ENCODE measurements at places on chromosomes 16 and 17. TPM values are rescaled to one million over a fixed set of nuclear protein-coding genes. Genes with fewer than 3 reads are reported as not detected.

DNA sequence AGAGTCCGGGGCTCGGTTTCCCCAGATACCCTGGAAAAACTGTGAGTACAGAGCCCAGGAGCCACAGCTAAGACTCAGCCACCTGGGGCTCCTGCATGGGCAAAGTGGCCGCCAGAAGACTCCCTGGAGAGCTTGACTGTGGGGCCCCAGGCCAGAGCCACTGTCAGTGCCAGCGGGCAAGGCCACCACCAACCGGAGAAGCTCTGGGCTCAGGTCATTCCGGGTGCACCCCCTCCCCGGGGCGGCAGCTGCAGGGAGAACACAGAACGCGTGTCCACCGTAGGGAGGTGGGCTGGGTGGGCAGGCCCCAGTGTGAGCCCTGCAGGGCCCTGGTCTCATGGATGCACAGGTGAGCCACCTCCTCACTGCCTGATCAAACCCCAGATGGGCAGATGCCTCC lies 22.3 kb upstream of the RBFOX3 start:
- DNase-seq: no peak

DNA sequence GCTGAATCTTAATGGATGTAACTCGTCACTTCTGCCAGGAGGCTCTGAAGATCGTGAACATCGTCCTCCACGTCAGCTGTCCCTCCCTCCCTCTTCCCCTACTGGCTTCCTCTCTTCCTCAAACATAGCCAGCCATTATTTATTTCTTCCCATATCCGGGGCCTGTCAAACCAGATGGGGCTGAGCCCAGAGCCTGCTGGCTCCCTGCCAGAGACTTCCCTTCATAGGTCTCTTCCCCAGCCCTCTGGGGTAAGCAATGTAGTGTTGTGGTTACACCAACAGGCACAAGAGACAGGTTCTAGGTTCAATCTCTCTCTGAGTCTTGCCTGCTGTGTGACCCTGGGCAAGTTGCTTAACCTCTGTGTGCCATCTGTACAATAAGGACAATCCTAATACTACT lies 40.1 kb upstream of the ZFP90 start:
- no peak for DNase-seq

DNA sequence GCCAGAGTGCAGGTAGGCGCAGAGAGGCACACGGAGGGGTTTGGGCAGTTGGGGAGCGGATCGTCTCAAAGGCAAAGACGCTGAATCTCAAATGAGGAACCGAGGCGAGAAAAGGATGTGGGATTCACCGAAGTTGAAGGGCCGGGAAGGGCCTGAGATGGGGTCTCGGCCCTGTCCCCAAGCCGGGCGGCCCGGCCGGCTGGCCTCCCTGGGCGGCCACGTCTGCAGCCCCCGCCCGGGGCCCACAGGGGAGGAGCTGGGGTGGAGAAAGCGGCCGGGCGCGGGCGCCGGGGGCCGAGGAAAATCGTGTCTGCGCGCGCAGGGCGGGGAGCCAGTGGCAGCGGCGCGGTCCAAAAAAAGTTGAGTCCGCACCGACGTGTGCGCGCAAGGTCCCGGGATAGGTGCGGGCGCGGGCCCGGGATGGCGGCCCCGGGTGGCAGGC lies 458 bp downstream of the SLC12A4 start:
- no peak for DNase-seq

DNA sequence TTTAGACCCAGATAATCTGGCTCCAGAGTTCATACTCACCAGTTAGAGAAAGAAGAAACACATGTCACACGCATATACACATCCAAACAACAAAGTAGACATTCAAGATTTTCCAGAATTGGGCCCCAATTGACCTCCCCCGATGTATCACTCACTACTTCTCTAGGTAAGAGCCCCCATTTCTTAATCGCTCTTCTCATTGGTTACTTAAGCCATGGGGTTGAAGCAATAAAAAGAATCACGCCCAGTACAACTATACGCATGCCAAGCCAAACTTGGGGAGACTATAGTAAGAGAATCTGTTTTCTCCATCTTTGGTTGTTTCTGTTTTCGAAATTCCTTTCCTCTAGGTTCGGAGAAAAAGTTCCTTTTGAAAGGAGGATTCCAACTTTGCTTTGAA lies 565 bp downstream of the DDX52 start:
- DNase-seq: peak; percentile 56

DNA sequence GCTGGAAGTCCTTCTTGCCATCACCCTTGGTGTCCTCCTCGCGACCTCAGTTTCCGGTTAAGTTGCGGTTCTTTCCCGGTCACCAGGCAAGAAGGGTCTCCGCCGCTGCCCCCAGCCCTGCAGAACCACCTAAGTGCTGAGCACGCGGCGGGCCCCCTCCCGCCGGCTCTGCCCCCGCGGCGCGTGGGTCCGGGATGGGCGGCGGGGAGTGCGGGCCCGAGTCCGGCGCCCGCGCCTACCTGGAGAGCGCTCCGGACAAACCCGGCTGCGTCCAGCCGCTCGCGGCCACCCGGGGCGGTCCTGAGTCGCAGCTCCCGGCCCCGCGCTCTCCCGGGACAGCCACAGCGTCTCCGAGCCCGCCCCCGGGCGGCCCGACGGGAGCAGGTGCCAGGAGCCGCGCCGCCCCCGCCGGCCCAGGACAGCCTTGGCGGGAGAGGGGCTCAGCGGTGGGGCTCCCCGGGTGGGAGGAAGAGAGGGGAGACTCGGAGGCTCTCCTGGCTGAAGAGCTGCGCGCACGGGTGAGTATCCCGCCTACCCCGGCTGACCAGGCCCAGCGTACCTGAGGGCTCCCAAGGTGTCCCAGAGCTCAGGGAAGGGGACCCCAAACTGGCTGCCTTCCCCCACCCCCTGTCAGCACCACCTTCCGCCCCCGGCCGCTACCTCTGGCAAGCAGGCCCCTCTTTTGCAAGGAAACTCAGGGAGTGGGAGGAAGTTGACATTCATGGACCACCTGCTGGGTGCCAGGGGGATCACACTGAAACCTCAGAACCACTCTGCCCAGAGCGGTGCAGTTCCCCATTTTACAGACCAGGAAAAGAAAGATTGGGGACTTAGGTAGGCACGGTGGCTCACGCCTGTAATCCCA lies 22.2 kb upstream of the C17orf113 start:
- DNase-seq: no peak

- no peak for DNase-seq
These were observed 24.2 kb downstream of the CRISPLD2 start for GRCh38 chr16:84844049-84844350.

The CRHR1 gene
- total RNA-seq: not detected

DNA sequence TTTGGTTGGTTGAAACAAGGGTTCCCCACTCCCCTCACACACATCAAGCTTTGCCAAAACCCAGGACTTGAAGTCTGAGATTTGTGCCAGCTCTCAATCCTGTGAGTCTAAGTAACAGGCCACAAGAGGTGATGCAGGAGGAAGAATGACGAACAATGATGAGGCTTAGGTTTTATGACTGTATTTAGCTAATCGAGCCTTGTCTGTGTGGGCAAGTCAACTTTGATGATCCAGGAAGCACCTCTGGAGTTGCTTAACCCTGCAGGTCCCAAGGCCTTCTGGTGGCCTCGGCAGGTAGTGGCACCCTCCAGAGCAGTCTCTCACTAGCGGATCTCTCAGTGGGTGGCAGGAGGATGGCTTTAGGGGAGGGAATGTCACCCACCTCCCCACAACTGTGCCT lies 28.7 kb downstream of the CDK5RAP3 start:
- peak; percentile 65 for DNase-seq

GRCh38 chr17:76873856-76874255 lies 5.7 kb downstream of the MGAT5B start:
- no peak for DNase-seq

DNA sequence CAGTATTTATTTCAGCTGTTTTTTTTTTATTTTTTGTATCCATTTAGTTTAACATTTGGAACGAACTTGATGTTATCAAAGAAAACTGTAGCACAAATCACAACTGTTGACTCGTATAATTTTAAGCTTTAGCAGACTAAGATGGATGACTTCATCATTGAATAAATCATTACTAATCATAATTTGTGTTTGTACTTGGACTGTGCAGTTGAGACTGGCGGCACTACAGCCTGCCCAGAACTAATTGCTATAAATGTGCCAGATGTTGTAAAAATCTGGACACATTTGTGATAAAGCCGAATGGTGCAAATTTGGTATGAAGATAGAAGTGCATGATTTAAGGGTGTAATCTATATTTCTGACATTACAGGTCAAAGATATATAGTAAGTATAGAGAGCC lies 897.7 kb upstream of the CDH8 start:
- DNase-seq: no peak

DNA sequence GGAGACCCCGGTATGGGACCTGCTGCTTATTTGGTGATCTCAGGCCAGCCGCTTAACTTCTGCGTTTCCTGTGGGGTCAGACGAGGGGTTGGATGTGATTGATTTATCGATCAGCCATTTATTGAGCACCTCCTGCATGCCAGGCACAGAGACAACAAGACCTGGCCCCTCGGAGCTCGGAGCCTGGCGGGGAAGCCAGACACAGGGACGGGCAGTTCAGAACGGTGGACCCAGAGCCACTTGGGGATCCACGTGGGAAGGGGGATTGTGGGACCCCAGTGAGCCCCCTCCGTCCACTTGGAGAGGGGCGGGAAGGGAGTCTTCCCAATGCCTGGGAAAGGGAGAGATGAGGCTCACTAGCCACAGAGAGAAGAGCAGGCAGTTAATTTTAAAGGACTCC lies 84.7 kb upstream of the CIBAR2 start:
- no peak for DNase-seq

- DNase-seq: no peak
These were observed 6.7 kb downstream of the KLHL36 start for GRCh38 chr16:84654998-84655397.

DNA sequence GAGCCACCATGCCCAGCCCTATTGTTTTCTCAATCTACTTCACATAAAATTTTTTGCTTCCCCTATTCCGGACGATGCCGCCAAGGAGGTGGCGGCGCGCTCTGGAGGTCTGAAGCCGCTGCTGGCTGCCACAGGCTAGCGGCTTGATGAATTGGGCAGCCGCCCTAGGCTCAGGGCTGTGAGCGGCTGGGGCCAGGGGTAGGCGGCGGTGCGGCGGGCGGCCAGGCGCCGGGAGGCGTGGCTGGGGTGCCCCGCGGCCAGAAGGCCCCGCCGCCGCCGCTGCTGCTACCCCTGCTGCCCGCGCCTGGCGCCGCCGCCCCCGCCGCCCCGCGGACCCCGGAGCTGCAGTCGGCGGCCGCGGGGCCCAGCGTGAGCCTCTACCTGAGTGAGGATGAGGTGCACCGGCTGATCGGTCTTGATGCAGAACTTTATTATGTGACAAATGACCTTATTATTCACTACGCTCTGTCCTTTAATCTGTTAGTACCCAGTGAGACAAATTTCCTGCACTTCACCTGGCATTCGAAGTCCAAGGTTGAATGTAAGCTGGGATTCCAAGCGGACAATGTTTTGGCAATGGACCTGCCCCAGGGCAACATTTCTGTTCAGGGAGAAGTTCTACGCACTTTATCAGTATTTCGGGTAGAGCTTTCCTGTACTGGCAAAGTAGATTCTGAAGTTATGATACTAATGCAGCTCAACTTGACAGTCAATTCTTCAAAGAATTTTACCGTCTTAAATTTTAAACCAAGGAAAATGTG lies 41.7 kb downstream of the ANKFY1 start:
- no peak for DNase-seq

DNA sequence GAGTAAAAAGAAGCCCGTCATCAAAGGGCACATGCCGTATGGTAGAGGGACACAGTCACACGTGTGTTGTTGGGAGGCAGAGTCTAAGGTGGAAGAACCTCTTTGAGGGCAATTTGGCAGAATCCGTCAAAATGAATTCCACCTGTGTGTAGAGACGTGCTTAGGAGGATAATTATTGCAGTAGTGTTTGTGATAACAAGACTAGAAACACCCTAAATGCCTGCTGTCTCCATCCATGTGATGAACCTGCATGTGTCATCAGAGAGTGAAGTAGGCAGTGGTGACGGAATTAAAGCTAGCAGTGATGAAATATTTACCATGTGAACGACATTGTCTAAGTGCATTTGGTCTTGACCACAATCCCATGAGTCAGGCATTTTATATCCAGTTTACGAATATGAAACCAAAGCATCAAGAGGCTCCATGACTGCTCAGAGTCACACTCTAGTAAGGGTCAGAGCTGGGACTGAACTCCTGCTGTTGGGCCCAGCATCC lies 61.3 kb upstream of the ADORA2B start:
- peak; percentile 64 for DNase-seq

The KCNJ2 gene
- 1.2 TPM for total RNA-seq

DNA sequence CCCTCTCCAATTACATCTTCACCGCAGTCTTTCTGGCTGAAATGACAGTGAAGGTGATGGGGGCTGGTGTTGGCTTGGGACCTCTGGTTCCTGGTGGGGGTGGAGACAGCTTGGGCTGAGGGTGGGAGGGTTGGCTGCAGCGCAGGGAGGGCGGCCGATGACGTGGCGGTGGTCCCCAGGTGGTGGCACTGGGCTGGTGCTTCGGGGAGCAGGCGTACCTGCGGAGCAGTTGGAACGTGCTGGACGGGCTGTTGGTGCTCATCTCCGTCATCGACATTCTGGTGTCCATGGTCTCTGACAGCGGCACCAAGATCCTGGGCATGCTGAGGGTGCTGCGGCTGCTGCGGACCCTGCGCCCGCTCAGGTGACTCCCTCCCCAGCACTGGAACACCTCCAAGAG lies 31.8 kb upstream of the ABCC3 start:
- DNase-seq: no peak

DNA sequence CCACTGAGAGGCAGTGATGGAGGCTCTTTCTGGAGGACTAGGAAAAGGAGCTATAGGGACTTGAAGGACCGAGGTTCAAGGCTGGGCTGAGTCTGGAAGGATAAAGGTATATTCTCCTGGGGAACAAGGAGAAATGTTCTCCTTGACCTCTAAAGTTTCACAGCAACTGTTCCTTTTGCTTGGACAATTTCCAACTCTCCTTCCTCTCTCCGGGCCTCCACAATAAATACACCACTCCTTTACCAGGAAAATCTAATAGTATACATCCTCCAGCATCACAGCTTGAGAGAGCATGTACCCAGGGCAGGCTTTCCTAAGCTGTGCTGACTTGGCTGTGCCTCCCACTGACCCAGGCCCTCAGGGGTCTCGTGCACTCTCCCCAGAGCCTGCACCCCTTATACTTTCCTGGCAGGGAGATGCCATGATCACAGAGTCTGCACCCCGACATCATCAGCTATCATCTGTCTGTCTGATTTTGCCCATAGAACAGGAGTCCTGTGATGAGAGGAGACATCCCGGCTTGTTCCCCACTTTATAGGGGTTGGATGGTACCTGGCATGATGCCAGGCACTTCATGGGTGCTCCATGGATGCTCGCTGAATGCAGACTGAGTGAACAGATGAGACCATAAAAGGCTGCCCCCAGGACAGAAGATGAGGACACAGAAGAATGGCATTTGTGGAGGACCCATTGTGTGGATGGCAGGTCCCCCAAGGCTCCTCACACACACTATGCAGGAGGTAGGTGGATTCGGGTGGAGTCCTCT lies 582.6 kb upstream of the CDH5 start:
- no peak for DNase-seq

The PRR35 gene
- total RNA-seq: not detected

DNA sequence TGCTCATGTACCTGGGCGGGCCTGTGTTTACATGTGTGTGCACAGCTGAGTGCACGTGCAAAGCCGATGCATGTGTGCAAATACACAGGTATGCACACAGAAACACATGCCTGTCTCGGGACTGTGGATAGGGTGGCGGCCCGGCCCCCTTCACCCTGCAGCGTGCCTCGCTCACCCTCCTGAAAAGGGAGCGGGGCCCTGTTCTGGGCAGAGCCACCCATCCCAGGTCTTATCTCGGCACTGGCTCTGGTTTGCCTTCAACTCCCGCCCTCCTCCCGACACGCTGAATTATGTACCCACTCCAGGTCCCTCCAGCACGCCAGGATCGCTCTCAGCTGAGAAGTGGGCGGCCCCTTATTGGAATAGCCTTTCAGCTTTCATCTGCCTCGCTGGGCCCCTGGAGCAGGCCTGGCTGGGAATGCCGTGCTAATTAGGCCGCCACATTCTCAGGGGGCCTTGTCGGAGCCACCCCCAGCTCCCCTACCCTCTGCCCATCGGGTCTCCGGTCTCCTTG lies 77.8 kb downstream of the RTN4RL1 start:
- no peak for DNase-seq

All from renal cortical epithelial cell (primary cell).